ENCODE measurements at places on chromosomes 5 and 9.
A peak's percentile ranks its signal among the peaks of the same experiment; 100 is the strongest.

DNA sequence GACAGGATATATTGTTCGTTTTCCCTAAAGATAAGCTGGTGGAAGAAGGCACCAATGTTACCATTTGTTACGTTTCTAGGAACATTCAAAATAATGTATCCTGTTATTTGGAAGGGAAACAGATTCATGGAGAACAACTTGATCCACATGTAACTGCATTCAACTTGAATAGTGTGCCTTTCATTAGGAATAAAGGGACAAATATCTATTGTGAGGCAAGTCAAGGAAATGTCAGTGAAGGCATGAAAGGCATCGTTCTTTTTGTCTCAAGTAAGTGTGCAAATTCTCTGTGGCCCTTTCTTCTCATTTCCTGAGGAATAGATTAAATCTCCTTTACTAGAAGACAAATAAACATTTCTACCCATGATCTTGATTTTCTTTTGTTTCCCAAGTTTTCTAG lies 38.0 kb downstream of the OSMR start:
- no peak for DNase-seq

DNA sequence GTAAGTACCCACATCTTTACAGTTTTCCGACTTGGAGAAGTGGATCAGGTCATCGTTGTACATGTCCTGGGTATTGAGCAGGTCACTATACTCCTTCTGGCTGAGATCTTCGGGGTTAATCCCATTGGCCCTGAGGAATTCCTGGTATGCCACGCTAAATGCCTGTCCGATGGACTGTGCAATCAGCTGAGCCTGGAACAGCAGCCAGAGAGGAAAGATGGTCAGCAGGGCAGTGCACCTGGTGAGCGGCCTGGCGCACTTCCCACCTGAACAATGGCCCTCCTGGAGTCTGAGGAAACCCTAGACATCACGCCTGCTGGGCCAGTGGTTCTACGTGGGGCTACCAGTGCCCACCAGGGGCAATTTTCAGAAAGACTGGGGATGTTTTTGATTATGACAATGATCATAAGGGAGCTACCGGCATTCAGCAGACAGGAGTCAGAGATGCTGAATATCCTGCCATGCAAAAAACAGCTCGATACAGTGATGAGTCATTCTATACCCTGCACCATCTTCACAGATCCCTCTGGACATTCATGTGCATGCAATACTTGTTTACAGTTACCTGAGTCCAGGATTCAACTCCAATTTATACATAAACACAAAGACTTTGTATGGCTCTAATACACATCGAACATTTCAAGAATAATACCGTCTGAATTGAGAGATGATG lies 127.2 kb downstream of the ENTREP1 start:
- DNase-seq: no peak

- DNase-seq: no peak
Observed at GRCh38 chr5:14238272-14238671, 95.1 kb downstream of the TRIO start.

- DNase-seq: no peak
Observed at GRCh38 chr5:33305572-33305971, 135.2 kb upstream of the TARS1 start.

GRCh38 chr5:168364750-168365550 lies 73.5 kb downstream of the WWC1 start:
- DNase-seq: no peak

- DNase-seq: no peak
Observed at GRCh38 chr9:124190761-124191160, 67.0 kb upstream of the NEK6 start.

- peak; percentile 55 for DNase-seq
Observed at GRCh38 chr5:168528521-168529373, at the start of gene FBLL1. TSS of gene FBLL1 (plus strand) at chr5:168529305. CDS start at chr5:168529505, 200 bp downstream.

DNA sequence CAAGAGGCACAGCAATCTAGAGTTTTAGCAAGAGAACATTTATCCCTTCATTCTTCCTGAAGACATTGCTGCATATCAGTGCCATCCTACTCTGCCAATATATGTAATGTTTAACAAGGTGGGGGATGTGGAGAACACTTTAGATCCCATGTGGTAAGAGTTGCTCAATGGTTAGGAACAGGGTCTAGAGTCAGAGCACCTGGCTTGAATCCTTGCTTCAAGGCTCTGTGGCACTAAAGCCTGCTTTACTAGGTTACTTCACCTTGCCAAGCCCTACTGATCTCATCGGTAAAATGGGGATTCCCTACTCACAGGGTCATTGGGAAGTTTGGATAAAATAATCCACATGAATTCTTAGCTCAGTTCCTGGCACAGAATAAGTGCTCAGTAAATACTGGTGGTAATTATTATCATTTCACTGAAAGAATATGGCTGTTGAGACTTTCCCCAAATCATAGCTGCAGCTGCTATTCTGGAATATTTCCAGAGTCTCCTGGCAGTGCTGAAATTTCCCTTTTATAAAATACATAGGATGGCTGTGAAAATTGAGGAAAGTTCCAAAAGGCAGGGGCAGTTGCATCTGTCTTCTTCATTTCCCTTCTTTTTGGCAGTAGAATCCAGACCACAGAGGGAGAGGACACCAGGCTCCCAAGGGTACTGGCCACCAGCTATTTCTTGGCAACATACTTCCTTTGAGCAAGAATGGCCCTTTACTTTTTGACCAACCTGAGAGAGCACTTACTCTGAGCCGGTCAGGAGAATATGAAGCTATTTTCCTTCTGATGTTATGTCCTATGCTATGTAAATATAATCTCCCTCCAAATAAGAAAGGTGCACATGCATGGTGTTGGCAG lies 142.8 kb downstream of the PALM2AKAP2 start:
- DNase-seq: no peak

- no peak for DNase-seq
Observed at GRCh38 chr5:17763301-17763700, 129.0 kb downstream of the TAF11L14 start.

GRCh38 chr5:132849347-132849746 lies 16.9 kb downstream of the GDF9 start:
- DNase-seq: no peak

DNA sequence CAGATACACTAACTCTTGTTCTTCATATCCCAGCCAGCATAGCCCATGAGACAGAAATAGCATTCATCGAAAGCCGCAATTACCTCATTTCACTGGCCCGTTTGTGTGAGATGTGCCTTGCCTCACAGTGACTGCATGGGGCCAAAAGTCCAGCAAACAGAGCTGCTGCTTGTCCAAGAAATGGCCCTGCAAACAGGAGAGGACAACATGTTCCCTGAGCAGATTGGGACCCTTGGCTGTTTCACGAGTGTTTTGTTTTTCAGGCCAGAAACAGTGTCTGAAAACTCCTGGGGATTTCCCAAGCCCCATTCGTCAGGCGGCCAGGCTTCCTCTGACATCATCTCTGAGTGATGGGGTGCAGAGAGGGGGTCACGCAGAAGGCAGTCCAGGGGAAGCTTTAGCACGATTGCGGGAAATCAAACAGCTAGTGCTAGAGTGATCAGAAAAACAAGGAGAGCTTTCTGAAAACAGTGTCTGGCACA lies 503.6 kb upstream of the PAPPA start:
- no peak for DNase-seq
